Cortex of kidney (tissue), 1 donor: ENCODE measurements at places on chromosomes 16 and 17.

DNA sequence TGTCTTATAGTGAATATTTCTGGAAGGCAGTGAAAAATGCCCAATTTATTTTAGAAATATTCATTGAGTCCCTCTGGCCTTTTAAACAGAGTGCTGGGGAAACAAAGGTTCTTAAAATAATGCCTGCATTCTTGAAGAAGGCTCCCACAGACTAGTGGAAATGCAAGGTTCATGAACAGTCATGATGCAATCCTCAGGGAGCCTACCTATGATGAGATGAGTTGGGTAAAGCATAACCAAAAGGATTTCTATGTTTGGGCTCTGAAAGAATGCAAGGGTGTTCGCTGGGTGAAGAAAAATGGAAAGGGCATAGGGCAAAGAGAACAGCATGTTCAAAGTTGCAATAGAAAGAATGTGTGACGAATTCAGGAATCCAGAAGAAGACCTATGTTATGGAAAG lies 214.5 kb upstream of the MAF start:
- no peak for DNase-seq

GRCh38 chr16:3578610-3579551 lies 1.7 kb upstream of the NLRC3 start:
- no peak for DNase-seq

GRCh38 chr16:52203096-52203495 lies 343.8 kb downstream of the TOX3 start:
- no peak for DNase-seq

GRCh38 chr16:73020409-73020884 lies 27.5 kb downstream of the ZFHX3 start:
- no peak for DNase-seq

DNA sequence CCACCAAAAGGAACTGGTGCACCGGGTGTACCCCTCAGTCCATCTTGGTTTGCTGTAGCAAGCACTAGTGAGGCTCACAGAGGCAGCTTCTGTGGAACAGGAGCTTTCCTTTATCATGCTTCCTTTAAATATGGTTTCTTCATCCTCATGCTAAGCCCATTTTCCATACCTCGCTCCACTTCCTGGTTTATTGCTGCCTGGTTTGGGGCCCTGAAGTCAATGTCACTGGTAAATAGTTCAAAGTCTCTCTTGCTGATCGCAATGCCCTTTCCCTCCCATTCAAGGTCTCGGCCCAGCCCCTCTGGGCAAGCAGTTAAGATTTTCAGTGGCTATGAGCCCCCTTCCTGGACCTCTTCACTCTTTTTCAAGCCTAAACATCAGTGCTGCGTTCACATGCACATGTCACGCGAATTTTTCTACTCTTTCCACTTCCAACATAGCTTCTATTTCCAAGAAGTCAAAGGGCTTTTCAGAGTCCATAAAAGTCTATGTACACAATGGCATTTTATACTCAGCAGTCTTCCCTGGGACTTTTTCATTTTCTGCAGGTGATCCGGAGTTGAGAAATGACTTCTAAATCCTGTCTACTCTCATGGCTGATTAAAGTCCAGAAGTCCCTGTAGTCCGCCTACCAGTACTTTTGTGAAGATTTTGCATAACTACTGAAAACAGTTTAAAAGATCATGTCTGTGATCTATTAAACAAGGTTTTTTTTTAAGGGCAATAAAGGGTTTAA lies 323.8 kb upstream of the ZFHX3 start:
- DNase-seq, result no peak

GRCh38 chr17:32899236-32900013 lies 22.5 kb upstream of the MYO1D start:
- no peak for DNase-seq

GRCh38 chr16:1452530-1452929 lies 8.2 kb upstream of the CCDC154 start:
- DNase-seq, result no peak

GRCh38 chr17:57021226-57021940 lies 43.5 kb downstream of the SCPEP1 start:
- no peak for DNase-seq

DNA sequence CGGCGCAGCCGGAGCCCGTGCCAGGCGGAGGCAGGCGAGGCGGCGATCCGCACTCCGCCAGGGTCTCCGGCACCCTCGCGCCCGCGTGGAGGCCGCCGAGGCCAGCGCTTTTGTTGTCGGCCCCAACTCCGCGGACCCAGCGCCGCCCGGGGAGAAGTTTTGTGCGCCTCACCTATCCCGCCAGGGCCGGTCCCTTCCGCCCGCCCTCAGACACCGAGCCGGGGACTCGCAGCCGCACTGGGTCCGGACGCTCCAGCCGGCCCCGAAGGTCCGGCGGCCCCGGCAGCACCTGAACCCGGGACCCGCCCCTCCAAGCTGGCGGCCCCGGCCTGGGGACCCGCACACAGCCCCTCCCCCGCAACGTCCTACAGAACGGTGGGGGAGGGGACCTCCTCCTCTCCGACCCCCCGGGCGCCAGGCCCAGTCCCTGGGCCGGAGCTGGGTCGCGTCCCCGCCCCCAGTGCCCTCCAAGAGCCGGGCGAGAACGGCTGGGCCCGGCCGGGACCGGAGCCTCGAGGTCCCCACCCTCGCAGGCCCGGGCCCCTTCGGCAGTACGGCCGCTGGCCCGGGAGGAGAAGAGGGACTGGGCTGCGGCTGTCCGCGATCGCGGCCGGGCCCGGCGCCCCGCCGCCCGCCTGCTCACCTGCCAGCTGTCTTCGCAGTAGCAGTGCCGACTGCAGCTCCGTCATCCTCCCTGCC lies 698 bp downstream of the UBE2G1 start:
- no peak for DNase-seq

- no peak for DNase-seq
Measured at GRCh38 chr17:8629371-8630226, 926 bp downstream of the MYH10 start.

DNA sequence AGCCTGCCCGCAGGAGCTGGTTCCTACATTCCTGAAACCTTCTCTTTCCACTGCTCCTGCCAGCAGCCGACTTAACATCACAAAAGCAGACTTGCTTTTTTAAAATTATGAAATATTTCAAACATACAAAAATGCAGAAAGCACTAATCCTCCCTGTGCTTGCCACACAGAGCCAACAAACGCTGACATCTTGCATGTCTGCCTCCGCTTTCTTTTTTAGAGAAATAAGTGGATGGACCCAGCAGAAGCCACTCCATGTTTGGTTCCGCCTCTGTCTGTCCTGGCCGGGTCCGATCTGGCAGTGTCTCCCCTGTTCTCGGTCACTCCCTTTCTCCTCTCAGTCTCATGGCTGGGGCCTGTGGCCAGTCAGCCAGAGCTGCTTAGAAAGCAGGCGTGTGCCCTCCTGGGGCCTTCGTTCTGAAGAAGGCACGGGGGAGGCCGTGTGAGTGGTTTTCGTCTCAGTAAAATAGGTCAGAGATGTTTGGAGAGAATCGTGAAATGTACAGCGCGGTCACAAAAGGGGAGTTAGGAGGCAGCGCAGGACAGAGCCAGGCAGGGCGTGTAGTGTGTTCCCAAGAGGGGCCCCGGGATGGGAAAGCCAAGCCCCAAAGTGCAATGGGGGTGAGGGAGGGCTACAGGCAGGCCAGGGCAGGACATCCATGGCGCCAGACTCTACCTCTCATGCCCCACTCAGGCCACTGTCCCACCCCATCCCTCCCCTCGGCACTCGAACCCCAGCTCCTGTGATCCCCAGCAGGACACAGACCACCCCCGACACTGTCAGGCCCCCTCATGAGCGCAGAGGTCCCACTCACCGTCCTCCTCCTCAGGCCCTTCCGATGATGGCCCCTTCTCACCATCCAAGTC lies 23.2 kb downstream of the MXRA7 start:
- no peak for DNase-seq

GRCh38 chr17:75118307-75118706 lies 8.5 kb downstream of the ARMC7 start:
- DNase-seq, result no peak

DNA sequence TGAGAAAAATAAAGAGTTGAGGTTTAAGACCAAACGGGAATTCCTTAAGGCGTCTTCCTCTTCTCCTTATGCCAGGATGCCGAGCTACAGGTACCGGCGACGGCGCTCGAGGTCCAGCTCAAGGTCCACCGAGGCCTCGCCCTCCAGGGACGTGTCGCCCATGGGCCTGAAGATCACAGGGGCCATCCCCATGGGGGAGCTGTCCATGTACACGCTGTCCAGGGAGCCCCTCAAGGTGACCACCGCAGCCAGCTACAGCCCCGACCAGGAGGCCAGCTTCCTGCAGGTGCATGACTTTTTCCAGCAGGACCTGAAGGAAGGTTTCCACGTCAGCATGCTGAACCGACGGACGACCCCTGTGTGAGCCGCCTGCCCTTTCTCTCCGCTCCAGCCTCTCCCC lies 13.7 kb upstream of the CACNG1 start:
- DNase-seq, result no peak

DNA sequence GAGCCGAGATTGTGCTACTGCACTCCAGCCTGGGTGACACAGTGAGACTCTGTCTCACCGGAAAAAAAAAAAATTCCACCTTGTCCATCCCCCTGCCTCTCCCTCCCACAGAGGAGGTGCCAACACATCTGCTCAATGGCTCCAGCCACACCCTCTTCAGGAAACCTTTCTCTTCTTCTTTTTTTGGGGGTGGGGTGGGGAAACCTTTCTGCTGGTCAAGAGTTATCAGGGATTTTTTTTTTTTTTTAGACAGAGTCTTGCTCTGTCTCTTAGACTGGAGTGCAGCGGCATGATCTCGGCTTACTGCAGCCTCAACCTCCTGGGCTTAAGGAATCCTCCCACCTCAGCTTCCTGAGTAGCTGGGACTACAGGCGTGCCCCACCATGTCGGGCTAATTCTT lies 18.7 kb downstream of the TNS4 start:
- DNase-seq, result no peak

DNA sequence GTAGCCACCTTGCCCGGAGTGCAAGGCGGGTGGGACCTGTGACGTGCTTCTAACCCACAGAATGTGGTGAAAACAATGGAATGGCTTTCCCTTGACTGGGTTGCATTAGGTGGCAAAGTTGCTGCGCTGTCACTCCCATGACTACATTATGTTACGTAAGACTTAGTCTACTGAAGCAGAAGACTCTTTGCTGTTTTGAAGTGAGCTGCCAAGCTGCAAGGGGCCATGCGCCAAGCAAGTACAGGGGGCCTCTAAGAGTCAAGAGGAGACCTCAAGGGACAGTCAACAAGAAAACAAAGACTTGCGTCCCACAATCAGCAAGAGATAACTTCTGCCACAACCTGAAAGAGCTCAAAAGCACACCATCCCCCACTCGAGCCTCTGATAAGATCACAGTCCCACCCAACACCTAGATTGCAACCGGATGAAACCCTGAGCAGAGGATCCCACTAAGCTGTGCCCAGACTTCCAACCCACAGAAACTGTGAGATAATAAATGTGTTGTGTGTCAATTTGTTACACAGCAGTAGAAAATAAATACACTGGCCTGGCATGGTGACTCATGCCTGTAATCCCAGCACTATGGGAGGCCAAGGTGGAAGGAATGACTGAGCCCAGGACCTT lies 16.5 kb downstream of the ANKRD11 start:
- DNase-seq, result no peak

DNA sequence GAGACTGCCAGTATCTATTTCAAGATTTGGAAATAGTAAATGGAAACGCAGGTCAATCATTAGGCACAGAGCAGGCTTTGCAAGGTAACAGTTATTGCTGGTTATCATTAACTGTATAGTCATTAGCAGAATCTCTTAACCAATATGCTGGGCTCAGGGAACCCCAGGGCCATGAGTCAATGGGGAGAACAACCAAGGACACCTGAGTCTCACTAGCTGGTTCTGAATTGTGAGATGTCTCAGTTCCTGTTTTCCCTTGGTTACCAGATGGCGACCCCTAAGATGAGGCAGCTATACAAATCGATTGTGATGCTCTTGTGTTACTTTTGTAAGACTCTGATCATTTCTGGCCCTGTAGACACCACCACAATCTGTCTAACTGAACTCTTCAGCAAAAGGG lies 385.3 kb downstream of the HAPSTR1 start:
- DNase-seq, result no peak

DNA sequence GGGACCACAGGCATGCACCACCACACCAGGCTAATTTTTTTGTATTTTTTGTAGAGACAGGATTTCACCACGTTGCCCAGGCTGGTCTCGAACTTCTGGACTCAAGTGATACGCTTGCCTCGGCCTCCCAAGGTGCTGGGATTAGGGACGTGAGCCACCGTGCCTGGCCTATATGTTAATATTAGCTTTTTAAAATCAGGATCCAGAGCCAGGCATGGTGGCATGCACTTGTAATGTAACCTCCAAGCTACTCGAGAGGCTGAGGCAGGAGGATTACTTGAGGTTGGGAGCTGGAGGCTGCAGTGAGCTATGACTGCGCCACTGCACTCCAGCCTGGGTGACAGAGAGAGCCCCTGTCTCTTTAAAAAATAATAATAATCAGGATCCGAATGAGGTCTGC lies 8.5 kb upstream of the ADCY7 start:
- DNase-seq, result no peak

GRCh38 chr17:39781861-39782213 lies 44.1 kb downstream of the GRB7 start:
- DNase-seq, result no peak

GRCh38 chr17:38746004-38746848 lies 1.9 kb downstream of the PCGF2 start:
- DNase-seq, result no peak

GRCh38 chr16:967546-968295 lies 3.1 kb downstream of the LMF1 start:
- no peak for DNase-seq

GRCh38 chr16:85989863-85990643 lies 91.1 kb downstream of the IRF8 start:
- DNase-seq, result no peak

- DNase-seq, result no peak
Measured at GRCh38 chr17:27038676-27039075, 255.2 kb upstream of the WSB1 start.

GRCh38 chr16:2482708-2483534 lies 8.0 kb downstream of the TBC1D24 start:
- no peak for DNase-seq

- no peak for DNase-seq
Measured at GRCh38 chr16:69039333-69039941, 66.0 kb upstream of the HAS3 start.

DNA sequence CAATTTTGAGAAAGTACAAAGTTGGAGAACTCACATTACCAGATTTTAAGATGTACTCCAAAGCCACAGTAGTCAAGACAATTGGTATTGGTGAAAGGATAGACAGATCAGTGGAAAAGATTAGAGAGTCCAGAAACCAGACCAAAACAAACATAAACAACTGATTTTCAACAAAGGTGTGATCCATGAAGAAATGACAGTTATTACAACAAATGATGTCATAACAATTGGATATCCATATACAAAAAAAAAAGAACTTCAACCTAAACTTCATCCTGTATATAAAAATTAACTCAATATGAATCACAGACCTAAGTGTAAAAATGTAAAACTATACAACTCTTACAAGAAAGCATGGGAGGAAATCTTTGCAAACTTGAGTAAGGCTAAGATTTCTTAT lies 8.4 kb downstream of the CEP112 start:
- no peak for DNase-seq

- no peak for DNase-seq
Measured at GRCh38 chr16:4505356-4506147, 29.4 kb downstream of the HMOX2 start.

- DNase-seq, result no peak
Measured at GRCh38 chr16:84207879-84208278, 16.9 kb downstream of the ADAD2 start.

- DNase-seq, result no peak
Measured at GRCh38 chr16:23141500-23141899, 7.8 kb downstream of the USP31 start.
